Stimulated activated CD4-positive, alpha-beta T cell treated with anti-CD3 and anti-CD28 coated beads, TNF-alpha, amount 100 ng/mL, for 1 hour (primary cell): ENCODE measurements at places on chromosomes 16 and 17.

DNA sequence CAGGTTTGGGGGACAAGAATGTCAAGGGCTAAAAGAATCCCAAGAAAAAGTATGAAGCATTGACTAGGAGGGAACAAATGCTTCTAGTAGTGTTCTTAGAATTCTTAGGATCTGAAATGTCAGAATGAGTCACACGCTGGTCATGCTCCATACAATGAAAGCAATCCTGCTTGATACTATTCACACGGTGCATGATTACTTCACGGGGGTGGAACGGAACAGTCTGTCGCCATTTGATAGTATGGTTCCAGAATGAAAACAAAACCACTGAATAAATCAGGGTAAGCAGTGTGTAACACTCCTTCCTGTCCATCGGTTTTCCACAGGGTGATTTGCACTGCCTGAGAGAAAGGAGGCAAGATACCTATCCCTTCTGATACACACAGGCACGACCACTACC lies 22.9 kb upstream of the YWHAE start:
- DNase-seq = no peak

GRCh38 chr16:15980329-15980728 lies 30.9 kb downstream of the ABCC1 start:
- DNase-seq = no peak

DNA sequence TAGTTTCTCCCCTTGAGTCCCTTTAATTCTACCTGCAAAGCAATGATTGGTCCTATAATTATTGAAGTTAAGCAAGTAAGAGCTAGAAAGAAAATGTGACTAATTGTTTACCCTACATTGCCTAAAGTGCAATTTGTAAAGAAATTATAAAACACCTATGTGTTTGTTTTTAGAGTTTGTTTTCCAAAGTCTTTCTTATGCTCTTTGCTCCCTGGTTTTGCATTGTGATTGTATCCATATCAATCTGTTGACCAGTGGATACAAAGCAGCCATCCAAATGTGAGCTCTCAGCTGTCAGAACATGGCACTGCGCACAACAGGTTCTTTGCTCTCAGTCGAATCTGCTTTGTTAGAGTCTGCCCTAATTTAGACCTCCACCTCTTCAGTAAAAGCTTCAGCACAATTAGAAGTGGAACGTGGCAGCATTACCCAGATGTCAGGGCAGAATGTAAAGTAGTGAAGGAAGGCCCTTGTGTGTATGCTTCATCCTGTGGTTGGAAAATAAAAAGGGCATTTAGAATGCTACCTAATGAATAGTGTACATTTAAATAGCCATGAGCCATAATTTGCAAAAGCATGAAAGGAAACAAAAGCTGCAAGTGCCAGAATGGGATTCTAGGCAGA lies 70.5 kb downstream of the AATF start:
- no peak for DNase-seq

DNA sequence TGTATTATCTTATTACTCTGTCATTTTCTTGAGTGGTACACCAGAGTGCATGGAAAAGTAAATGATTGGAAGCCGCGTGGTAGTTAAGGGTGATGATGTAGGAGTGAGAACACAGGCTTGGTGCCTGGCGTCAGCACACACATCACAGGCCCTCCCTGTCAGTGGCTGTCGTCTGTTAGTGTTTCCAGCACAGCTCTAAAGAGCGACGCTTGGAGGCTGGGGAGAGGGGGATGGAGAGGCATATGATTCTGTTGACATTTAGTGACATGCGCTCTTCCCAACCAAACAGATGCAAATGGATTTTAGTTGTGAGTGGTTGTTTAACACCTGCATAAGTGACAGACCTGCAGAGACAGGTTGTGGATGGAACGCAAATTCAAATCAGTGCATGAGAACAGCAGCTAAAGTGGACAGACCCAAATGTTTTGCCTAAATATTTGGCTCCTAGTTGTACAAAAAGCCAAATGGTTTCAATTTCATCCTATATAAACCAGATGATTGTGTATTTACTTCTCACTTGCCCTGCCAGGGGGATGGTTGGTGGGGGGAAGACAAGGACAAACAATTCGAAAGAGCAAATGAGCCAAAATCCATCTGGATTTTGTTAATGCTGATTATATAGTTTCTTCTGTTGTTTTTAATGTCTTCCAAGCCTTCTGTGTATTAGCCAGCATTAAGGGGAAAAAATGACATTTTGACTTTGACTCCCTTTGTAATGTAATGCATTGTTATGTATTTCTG lies 222.3 kb downstream of the WWOX start:
- DNase-seq = no peak

GRCh38 chr17:27535975-27536374 lies 79.7 kb downstream of the KSR1 start:
- DNase-seq = no peak
